Activated CD4-positive, alpha-beta T cell treated with anti-CD3 and anti-CD28 coated beads for 1 hour (primary cell): ENCODE measurements at places on chromosomes 13 and 19.

DNA sequence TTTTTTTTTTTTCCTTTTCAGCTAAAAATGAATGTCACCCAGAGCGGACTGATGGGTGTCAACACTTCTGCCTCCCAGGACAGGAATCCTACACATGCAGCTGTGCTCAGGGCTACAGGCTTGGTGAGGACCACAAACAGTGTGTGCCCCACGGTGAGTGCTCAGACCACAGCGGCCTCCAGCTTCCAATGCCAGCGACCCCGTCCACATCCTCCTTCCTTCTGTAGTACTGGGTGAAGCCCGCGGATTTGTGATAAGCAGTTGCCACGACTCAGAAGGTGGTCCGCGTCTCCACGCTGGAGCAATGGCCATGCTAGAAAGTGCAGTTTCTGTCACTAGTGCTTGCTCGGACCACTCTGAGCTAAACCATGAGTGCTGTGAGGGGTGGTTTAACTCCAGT is 6.0 kb downstream of the PROZ start:
- no peak for DNase-seq

DNA sequence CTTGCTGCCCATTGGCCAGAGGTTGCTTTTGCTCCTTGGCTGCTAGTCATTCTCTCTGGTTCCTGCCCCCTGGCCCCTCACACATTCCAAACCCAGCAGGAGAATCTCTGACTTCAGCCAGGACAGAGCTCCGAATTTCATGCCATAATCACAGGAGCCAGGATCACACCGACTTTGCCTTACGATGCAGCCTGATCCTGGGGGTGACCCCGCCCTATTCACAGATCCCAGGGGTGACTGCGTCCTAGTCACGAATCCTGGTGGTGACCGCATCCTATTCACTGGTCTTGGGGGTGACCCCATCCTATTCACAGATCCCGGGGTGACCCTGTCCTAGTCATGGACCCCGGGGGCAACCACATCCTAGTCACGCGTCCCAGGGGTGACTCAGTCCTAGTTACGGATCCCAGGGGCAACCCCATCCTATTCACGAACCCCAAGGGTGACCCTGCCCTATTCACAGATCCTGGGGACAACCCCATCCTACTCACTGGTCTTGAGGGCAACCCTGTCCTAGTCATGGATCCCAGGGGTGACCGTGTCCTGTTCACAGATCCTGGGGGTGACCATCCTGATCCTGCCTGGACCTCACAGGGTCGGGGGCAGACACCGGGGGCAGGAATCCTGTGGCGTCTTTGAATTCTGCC is 7.4 kb upstream of the TEX29 start:
- DNase-seq = no peak

- DNase-seq = no peak
These were observed 322.9 kb downstream of the GPC6 start for GRCh38 chr13:93549326-93550005.

- no peak for DNase-seq
These were observed 84.6 kb downstream of the CRYL1 start for GRCh38 chr13:20441056-20441455.

DNA sequence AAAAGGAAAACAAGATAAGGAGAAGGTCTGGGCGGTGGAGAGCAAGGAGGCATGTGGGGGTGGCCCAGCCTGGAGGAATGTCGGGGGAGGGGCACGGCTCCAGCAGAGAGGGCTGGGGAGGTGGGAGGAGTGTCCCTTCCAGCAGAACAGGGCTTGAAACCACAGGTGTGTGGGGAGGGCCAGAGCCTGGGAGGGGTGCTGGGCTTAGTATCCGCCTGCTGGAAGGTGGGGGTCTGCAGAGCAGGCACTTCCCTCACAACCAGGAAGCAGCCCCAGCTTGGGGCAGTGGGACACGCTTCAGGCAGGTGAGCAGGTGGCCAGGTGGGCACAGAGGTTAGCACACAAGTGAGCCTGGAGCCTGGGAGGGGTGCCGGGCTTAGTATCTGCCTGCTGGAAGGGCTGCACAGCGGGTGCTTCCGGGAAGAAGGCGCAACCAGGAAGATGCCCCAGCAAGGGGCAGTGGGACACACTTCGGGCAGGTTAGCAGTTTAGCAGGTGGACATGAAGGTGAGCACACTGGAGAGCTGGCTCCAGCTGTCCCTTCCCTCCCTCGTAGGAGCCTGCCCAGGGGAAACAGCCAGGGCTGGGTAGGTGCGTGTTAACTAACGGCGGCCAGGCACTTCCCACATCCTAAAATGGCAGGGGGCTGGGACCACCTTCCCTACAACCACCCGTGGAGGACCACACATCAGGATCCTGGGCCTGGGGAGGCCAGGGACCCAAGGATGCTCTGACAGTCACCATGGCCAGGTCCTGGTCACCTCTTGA is 3.0 kb downstream of the GAS6 start:
- DNase-seq = no peak

- DNase-seq = no peak
These were observed 5.3 kb downstream of the MLNR start for GRCh38 chr13:49225223-49226042.

GRCh38 chr13:78323040-78323439 is 280.3 kb downstream of the POU4F1 start:
- DNase-seq = no peak

- DNase-seq = no peak
These were observed 56.5 kb downstream of the VAV1 start for GRCh38 chr19:6828698-6829633.

DNA sequence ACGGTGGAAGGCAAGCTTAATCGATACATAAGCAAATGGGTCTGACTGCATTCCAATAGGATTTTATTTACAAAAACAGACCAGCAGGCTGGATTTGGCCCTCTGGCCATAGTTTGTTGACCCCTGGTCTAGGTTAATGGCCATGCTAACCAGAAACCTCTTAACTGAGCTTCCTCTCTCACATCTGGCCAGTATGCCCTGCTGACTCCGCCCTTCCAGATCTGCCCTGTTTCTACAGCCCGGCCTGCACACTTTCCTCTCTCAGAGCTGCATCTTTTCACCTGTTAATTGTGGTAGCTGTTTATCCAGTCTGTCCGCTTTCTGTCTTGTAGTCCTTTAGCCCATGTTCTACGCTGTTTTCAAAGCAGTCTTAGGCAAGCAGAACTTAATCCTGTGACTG is 25.6 kb downstream of the EDNRB start:
- DNase-seq = no peak

DNA sequence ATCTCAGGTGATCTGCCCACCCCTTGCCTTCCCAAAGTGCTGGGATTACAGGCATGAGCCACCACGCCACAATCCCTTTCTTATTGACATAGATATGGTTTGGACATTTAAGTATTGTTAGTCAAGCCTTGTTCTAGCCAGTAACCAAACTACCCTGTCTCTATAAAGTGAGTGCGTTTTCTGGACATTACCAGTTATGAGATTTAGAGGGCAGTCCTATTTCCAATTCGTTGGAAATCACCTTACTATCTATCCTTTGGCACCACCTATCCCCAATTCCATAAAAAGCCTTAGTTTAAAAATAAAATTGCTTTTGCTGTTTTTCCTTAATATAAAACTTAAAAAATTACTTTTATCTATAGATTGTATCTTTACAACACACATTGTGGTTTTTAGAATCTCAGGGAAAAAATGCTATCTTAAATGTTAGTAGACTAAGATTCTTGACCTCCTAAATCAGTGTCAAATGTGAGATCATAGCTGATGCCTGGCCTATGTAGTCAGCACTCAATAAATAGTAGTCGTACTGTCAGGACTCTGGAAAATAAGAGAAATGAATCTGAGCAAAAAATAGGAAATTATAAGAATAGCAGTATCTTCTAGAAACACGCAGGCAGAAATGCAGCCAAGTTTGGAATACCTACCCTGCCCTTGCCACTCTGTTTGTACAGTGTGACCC is 57.0 kb downstream of the NUFIP1 start:
- DNase-seq = no peak

GRCh38 chr19:23996549-23996948 is 81.9 kb downstream of the ZNF726 start:
- DNase-seq = no peak

DNA sequence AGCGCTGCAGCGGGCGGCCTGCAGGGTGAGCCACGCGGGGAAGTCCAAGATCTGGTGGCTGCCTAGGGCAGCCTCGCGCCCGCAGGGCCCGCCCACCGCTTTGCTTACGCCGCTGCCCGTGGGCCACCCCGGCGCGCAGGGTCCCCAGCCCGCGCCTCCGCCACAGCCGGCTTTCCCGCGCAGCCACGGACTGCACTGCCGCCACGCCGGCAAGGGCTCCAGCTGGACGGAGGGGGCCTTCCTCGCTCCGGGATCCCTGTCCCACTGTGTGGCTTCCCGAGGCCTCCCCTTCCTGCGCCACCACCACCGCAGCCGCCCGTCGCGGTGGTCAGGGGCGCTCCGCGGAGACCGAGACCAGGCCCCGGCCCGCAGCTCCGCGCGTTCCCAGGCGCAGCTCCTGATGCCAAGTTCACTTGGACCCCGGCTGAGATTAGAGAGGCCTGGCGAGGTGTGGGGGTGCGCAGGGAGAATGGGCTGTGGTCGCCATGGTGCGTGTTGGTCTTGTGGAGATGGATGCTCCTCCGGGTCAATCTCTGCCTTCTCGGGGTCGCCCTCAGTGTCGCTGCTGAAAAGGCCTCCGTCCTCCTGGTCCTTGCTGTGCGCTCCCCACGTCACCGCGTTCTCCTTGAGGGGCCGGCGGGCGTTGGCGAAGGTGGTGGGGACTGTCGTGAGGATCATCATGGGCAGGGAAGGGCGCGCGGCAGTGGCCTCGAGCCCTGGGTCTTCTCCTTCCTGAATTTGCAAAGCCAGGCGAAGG is 17.9 kb upstream of the RNF17 start:
- DNase-seq = no peak
